ENCODE measurements at places on chromosomes 12 and 14. TPM values are rescaled to one million over a fixed set of nuclear protein-coding genes. Genes with fewer than 3 reads are reported as not detected.

DNA sequence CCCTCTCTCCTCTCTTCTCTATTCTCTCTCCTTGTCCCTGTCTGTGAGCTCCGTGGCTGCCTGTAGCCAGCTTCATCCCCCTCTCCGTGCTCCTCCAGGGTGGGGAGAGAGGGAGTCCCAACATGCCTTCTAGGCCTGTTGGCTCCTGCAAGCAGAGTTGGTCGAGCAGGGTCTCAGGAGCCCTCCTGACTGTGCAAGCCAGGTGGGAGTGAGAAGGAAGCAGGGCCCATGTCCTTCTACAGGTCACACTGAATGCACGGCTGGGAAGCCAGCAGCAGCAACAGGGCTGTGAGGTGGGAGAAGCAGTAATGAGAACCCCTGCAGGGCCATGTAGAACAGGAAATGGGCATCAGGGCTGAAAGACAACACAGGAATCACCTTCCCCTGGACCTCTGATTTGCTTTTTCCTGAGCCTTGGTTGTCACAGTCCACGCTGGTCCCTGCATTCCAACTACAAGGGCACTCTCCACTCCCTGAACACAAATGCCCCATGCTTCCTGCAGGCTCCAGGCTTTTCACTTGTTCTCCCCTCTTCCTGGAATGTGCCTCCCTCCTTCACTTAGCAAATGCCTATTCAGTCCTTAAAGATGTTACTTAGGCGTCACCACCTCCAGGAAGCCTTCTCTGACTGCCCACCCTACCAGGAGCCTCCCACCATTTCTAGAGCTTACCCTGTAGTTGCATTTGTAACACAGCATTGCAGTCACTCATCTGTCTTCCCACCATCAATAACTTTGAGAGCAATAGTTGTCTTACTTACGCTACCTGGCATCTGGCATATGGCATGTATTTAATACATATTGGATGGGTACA lies 51.2 kb downstream of the TSPAN11 start:
- H3K27me3 ChIP-seq = peaks cover 2% of the 10 kb centered on the region
- DNase-seq = no peak
- H3K36me3 ChIP-seq = no peaks in the 10 kb centered on the region
- H3K4me3 ChIP-seq = no peak overlapping the region
- no peak overlapping the region for H3K27ac ChIP-seq

DNA sequence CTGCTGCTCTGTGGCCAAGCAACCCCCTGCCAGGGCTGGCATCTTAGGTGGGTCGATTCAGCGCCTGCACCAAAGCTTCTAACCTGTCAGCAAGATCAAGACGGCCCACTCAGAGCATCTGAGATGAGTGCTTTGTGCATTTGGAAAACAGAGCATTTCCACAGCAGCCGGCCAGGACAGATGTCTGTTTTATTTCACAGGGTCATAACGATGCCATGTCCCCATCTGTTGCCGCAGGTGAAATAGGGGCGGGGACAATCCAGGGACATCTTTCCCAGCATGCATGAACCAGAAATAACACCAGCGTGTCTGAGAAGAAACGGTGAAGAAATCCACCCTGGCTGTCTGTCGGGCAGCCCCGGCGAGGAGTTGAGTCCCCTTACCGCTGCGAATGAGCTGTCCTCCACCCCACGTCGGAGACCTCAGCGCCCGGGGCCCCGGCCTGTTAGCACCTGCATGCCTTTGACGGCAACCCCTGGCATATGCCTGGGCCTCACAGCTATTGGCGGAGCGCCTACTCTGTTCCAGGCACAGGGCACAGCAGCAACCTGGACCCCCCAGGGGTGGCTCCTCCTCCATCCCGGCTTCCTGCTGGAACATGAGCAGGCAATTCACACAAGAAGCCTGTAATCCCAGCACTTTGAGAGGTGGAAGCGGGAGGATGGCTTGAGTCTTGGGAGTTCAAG lies 30.6 kb upstream of the ULK1 start:
- H3K27me3 ChIP-seq = no peaks in the 10 kb centered on the region
- no peaks in the 10 kb centered on the region for H3K4me1 ChIP-seq
- no peak for DNase-seq
- H3K36me3 ChIP-seq = no peaks in the 10 kb centered on the region
- H3K27ac ChIP-seq = no peak overlapping the region
- no peak overlapping the region for H3K4me3 ChIP-seq

- H3K27ac ChIP-seq = no peak overlapping the region
- no peaks in the 10 kb centered on the region for H3K4me1 ChIP-seq
These were observed 47.7 kb upstream of the MAP3K9 start for GRCh38 chr14:70856851-70857495.

The ACVR1B gene
- polyA plus RNA-seq = 0.52 TPM

All from immature natural killer cell (primary cell).